ENCODE measurements at places on chromosomes 5 and 9.

- DNase-seq, result peak; percentile 20
Measured at GRCh38 chr5:80109646-80110478, 74.7 kb downstream of the THBS4 start.

DNA sequence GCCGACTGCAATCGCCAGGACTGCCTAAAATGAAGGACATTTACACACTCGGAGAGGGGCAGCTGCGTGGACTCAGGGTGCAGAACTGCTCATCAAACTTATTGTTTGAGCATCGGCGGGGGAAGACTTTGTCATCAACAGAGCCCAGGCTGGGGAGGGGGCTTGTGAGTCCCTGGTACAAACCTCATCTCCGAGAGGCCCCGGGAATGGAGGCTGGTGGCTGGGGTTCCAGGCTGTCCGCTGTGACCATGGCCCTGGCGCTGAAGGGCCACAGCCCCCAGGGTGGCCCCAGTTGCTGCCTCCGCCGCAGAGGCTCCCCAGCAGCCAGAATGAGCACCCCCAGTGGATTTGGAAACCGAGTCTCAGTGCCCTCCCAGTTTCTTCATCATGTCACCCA, 46.1 kb upstream of the RNU6ATAC start:
- DNase-seq, result no peak

- no peak for DNase-seq
Measured at GRCh38 chr9:32500768-32501167, 25.2 kb downstream of the RIGI start.

DNA sequence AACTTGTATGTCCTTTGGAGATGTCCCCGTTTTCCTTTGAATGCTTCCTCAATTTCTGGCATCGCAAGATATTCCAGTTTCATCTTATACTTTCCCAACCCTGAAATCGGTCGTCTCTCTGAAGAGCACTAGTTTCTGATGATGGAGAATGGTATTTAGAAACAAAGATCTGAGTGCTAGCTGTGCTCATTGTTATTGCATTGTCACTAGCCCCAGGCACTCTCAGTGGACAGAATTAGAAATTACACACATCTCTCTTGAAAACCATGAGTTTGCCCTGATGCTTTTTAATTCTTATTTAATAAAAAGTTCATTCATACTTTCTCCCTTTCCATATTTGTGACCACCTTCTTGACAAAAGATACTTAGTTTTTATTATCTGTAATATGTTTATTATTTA, 67.7 kb downstream of the C9orf152 start:
- no peak for DNase-seq

DNA sequence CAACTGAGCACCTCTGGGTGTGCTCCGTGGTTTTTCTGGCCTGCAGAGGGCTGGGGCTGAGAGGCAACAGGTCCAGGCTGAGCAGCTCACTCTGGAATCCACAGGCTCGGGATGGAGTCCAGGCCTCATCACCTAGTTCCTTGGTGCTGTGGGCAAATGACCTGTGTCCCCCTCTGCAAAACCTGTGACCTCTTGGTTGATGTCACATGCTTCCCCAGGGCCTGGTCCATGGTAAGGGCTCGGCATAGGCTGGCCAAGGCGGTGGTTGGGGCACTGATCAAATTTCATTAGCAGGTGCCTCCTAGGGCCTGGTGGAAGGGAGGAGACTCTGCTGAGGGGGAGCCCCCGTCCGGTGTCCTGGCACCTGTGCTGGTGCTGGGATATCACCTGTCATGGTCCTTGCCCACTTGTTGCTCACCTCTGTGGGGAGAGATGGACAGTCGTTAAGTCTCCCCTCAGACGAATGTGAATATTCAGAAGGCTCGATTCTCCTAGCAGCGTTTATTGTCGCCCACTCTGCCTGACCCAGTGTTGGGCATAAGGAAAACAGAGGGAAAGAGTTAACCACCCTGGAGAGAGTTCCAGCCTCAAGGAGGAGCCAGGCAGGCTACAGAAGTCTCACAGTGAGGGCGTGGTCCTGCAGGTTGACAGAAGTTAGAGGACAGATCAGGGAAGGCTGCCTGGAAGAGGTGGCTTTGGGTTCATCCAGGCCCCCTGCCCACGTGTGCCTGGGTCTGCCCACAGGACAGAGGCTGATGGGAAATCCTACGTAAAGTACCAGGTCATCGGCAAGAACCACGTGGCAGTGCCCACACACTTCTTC, 3.5 kb downstream of the ENDOG start:
- no peak for DNase-seq

GRCh38 chr5:61604076-61605025, 272.3 kb downstream of the ZSWIM6 start:
- DNase-seq, result no peak

GRCh38 chr5:149883550-149883949, 61.0 kb downstream of the PDE6A start:
- no peak for DNase-seq

- no peak for DNase-seq
Measured at GRCh38 chr5:150065346-150065745, 21.0 kb downstream of the CSF1R start.

- peak; percentile 28 for DNase-seq
Measured at GRCh38 chr9:85960688-85961093, 19.7 kb downstream of the NAA35 start.

- no peak for DNase-seq
Measured at GRCh38 chr5:175902026-175902425, 30.6 kb downstream of the CPLX2 start.

All from NCI-H1436 (cell line).